ENCODE measurements at places on chromosomes 12 and 14.

GRCh38 chr12:100901266-100901665 lies 106.7 kb downstream of the ANO4 start:
- no peak for DNase-seq

- DNase-seq, result no peak
These were observed 4.3 kb downstream of the FRS2 start for GRCh38 chr12:69474456-69474855.

- no peak for DNase-seq
These were observed 27.7 kb upstream of the MYL2 start for GRCh38 chr12:110948041-110948440.

DNA sequence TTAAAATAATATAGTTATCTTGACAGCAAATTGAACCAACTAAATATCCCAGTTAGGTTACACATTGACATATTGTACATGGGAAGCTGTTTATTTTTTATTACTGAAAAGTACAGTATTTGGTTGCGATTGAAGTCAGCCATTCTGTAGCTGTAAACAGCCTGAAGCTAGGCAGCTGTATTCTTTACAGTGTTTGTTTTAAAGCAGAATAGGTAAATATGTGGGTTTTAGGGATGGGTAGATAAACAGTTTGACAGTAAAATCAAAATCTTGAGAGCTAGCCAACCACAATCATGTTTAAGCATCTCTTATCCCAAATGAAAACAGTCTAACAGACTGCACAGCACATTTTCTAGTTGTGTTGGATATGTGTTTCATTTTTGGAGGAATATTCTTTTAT lies 45.7 kb downstream of the TTC6 start:
- DNase-seq, result no peak

DNA sequence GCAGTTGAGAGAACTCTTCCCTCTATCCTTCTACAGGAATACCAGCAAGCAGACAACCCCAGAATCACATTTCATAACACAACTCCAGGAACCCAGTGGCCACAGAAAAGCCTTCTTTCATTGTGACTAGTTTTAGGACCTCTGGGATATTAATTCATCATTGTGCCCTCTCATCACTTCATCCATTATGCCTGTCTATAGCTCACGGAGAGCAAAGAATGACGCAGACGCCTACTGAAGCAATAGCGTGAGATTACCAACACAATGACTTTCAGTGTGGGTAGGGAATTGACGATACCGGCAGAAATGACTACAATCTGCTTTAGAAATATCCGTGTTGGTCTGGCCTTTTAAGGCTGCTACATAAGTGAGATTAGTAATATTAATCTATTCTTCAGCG lies 158.1 kb upstream of the FOXG1 start:
- no peak for DNase-seq

DNA sequence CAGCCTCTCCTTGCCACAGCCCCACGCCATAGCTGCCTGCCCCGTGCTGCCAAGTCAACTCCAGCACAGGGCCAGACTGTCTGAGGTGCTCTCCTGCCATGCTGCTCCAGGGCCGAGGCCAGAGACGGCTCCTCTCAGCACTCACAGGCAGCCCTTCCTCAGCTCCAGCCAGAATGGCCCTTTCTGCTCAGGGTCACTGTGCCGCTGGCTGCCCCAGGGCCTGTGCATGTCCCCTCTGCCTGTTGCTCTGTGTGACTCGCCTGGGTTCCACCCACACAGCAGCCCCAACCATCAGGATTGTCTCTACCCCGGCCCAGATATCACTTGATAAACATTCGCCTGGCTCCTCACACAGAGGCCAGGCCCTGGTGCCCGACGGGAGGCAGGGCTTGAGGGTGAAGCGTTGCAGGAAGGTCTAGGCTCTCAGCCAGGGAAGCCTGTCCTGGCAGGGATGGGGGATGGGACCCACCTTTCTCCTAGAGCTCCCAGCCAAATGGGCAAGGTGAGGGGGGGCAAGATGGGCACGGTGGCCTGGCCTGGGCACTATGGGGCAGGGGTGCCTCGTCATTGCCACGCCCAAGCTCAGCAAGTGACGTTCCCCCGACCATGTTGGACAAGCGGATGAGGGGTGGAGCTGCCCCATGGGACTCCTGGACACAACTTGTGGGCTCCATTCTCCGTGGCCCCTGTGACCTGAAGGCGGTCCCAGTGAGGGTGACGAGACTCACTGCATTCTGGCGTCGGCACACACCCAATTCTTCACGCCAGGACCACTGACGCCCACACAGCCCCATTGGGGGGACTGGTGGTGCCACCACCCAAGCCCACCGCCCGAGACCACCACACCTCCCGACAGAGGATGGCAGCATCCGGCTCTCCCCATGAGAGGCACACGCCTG lies 27.4 kb upstream of the BTBD6 start:
- no peak for DNase-seq

DNA sequence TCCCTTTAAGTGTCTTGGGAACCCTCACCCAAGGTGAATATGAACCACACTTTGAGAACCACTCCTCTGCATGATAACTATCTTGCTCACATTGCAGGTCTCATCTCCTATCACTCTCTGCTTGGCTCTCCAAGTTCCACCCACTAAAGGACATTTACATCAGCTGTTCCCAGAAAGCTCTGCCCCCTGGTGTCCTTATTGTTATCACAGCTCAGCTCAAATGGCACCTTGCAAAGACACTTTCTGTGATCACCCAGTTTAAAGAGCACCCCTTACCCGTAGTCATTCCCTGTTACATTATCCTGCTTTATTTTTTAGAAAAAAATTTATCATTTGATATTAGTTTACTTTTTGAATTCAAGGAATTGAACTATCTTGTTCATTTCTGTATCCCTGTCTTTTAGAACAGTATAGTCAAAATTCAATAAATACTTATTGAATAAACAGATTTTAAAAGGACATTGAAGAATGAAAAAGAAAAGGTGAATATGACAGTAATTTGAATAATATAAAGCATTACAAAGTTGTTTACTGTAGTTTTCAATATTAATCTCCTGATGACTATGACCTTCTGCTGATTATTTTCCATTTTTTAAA lies 20.5 kb upstream of the GUCY2C start:
- DNase-seq, result no peak

DNA sequence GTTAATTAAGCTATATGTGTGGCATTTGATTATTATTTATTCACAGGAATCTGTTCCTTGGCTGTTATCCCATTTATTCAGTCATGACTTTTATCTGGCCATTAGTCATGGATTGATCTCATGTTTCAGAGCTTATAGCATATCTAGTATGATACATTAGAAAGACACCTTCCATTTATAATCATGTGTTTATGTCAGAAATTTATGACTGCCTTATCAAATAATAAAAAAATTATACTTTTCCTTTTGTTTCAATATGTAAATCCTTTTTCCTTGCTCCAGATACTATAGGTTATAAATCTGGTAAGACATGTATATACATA lies 248.0 kb upstream of the PDE3A start:
- no peak for DNase-seq

GRCh38 chr14:72962829-72963312 lies 36.6 kb downstream of the DCAF4 start:
- DNase-seq, result no peak

- no peak for DNase-seq
These were observed 203.6 kb downstream of the GXYLT1 start for GRCh38 chr12:41941079-41941478.

DNA sequence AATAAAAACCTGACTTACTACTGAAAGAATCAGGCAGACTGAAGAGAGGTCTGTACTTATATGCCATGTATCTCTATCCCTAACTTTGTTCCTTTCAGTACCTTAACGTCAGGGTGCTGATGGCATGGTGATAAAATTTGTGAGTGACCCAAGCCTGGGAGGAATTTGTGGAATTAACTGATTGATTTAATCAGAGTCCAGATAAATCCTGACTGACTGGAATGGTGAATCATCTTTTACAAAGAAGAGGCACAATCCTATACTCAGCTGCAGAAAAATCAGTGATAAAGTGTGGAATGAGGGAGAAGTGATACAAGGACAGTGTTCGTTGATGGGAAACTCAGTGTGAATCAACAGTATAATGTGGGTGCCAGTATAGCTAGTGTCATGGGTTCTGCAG lies 3.7 kb downstream of the TDG start:
- no peak for DNase-seq

GRCh38 chr12:109343677-109344076 lies 4.0 kb upstream of the MYO1H start:
- DNase-seq, result no peak

GRCh38 chr14:95123891-95124579 lies 33.3 kb downstream of the DICER1 start:
- DNase-seq, result no peak

DNA sequence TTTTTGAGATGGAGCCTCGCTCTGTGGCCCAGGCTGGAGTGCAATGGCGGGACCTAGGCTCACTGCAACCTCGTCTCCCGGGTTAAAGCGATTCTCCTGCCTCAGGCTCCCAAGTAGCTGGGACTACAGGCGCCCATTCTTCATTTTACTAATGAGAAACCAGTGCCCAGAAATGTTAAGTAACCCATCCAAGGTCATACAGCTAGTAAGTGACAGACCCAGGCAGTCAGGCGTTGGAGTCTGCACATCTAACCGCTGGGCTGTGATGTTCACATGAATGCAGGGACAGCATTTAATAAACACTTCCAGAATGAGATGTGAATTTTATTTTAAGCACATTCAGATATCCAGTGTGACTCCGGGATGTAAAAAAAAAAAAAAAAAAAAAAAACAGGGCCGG lies 1.3 kb upstream of the TRIP11 start:
- DNase-seq, result no peak

- DNase-seq, result no peak
These were observed 188.5 kb upstream of the KRR1 start for GRCh38 chr12:75699728-75700496.

DNA sequence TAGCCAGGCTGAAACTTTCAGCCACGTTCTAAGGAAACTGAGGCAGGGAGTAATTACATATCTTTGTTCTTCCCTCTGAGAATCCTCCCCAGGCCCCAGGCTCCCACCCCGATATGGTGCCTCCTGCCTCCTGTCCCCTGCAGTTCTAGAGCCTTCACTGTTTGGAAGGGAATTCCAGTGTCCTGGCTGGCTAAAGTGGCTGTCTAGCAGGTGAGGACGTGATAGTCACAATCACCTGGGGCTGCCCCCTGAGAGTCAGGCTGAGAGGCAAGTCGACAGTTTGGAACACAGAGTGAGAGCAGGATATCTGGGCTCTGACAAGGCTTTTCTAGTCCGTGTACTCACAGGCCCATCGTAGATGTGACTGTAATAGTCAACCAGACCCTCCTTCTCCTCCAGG lies 6.3 kb upstream of the RPAP3 start:
- no peak for DNase-seq

DNA sequence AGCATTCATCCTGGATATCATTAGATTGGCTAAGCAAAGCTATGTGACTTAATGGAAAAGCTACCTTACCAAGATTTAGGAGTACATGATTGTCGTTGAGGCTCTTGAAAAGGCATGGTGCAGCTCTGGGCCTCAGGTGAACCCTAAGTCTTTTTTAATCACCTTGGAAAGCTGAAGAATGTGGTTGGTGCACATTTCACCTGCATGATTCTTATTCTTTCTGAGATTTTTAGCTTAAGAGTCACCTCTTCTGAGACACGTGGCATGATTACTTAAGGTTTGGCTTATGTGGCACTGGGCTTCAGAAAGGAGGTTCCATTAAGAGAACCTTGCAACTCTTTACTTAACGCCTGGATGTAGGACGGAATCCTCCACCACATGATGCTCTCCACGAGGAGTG lies 498.5 kb downstream of the TMEM117 start:
- no peak for DNase-seq

GRCh38 chr12:116222358-116222757 lies 55.1 kb downstream of the MED13L start:
- DNase-seq, result peak; percentile 66

GRCh38 chr12:64219145-64219544 lies 3.0 kb downstream of the KICS2 start:
- no peak for DNase-seq

GRCh38 chr14:93343266-93343665 lies 3.7 kb upstream of the COX8C start:
- no peak for DNase-seq

DNA sequence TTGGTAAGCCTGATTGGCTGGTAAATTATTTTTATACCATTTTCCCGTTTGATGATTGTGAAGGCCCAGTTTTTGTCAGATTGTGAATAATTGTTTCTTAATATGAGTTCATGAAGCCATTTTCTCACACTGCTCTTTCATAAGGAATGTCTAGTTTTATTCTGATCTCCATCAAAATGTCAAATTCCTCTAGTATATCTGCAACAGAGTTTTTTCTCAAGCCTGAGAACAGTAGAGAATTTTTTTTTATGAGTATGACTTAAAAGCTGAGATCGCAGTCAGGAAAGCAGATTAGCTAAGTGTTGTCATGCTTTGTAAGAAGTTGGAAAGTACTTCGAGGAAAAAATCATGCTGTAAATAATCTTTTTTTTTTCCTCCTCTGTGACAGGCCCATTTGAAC lies 484.9 kb upstream of the ATP2B1 start:
- DNase-seq, result no peak

GRCh38 chr12:121026274-121027045 lies 10.2 kb upstream of the C12orf43 start:
- no peak for DNase-seq

DNA sequence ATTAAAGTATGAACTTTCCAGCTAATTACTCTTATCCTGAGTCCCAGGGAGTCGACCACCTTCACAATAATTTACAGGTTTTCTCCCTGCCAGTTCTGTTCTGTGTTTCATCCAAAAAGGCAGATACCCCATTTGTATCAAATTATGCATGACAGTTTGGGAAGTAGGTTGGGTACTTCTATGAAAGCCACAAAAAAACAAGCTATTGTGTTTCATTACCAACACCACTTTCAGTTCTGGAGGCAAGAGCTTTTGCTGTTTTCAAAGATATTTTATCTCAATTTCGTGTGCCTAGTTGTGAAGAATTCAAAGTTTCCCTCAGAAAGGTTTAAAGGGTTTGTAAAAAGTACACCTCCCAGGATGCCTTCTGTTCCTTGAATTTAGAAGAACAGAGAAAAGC lies 557.4 kb downstream of the FLRT2 start:
- DNase-seq, result no peak

GRCh38 chr14:25371068-25371467 lies 321.1 kb upstream of the STXBP6 start:
- no peak for DNase-seq

DNA sequence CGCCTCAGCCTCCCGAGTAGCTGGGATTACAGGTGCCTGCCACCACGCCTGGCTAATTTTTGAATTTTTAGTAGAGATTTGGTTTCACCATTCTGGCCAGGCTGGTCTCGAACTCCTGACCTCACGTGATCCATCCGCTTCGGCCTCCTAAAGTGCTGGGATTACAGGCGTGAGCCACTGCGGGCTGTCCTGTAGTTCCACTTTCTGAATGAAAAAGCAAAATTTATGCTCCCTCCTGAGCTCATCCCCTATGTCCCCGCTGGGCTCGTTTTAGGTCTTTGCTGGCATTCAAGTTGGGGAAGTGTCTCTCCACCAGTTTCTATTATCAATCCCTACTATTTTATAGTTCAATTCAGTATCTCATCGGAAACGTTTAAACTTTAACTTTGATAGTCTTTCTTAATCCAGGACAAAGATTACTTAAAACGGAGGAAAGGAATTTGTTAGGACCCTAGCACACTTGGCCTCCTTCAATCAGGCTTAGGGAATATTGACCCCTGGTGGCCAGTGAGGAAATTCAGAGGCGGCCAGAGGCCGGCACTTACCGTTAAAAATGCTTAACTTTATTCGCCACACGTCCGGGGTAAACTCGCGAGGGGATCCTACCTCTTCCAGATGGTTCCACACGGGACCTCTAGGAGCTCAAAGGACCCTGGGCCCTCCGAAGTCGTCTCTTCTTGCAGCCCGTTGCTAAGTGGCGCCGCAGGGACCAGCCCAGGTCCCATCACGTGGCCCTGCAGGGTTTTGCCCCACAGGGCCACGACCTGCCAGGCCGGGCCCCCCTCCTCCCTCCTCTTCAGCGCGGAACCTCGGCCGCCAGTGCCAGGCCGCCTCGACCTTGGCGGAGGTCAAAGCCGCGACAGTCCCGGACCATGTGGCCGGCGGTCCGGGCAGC lies 11.4 kb upstream of the DNAL1 start:
- no peak for DNase-seq

Data from RWPE2 (cell line).